ENCODE measurements at places on chromosomes 6 and 20.
A peak's percentile ranks its signal among the peaks of the same experiment; 100 is the strongest.

GRCh38 chr6:305371-306206 is 13.3 kb downstream of the DUSP22 start:
- DNase-seq = no peak

DNA sequence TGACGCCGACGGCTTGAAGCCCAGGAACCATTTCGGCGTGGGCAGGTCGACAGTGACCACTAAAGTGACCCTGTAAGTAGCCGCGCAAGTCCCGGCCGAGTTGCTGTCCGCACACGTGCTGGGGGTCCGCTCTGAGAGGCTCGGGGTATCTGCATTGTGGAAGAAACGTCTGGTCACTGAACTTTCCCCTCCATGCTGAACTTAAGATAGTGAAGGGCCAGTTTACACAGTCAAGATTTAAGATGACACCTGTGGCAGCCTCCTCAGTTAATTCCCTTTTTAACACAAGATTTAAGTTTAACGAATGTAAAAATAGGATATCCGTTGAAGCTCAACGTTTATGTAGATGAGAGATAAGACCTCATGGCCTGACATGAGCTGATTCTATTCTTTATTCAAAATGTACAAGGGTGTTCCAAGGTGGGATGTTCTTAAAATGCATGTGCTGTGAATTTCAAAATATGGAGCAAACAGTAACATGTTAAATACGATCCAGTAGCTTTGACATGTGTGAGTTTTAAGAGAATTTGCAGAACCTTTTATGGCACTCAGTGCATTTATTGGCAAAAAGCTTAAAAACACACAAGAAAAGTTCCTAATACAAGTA is 116.2 kb downstream of the RTN4IP1 start:
- DNase-seq = no peak

GRCh38 chr20:9110916-9111432 is 42.1 kb downstream of the PLCB4 start:
- DNase-seq = no peak

GRCh38 chr6:29747688-29748250 is 24.5 kb downstream of the HLA-F start:
- no peak for DNase-seq

DNA sequence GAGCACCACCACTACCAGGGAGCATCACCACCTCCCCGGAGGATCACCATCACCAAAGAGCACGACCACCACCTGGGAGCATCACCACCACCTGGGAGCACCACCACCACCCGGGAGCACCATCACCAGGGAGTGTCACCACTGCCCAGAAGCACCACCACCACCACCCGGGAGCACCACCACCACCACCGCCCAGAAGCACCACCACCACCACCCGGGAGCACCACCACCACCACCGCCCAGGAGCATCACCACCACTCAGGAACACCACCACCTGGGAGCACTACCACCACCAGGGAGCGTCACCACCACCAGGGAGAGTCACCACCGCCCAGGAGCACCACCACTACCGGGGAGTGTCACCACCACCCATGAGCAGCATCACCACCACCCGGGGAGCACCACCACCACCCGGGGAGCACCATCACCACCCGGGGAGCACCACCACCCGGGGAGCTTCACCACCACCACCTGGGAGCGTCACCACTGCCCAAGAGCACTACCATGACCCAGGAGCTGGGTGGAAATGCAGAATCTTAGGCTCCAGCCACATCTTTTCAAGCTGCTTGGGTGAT is 237.3 kb downstream of the SOD2 start:
- no peak for DNase-seq

DNA sequence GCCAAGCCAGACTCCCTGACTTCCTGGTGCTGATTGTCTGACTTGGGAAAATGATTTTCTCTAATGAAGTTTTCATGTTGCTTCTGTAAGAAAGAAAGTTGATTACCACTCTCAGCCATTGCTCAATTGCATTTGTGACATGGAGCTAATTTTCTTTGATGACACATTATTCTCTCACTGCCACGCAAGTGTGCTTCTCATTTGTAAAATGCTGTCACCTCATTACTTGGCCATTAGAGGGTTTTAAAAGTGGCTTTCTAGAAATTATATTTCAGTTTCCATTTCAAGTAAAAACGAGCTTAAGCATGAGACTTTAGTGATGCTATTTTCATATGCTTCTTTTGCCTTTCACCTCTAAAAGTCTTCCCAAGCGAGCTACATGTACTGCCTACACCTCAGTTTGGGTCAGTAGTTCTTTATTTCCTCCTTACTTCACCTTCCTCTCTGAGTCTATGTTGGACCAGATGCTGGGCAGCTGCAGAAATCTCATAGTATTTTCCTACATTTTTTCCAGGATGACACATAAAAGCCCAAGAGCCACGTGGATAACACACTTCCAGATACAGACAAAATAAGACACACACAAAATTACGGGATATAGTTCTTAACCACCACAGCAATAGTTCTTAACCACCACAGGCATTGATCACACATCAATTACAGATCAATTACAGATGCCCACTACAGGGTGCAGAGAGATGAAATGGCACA is 6.3 kb upstream of the FAM210B start:
- DNase-seq = no peak

DNA sequence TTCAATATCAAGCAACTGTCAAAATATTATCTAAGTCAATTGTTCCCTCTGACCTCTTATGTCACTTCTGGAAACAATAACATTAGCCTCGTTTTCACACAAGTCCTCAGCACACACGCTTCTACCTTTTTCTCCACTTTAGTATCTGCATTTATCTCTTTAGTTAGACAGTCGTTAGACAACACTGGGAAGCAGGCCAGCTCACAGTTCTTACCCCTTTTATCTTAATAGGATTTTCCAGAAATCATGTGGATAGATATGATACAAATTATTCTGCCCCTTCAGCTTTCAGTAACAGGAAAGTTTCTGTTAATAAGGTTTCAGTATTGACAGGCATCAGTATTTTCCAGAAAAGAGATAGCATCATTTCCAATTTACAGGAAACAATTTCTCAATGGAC is 25.9 kb upstream of the HAO1 start:
- no peak for DNase-seq

DNA sequence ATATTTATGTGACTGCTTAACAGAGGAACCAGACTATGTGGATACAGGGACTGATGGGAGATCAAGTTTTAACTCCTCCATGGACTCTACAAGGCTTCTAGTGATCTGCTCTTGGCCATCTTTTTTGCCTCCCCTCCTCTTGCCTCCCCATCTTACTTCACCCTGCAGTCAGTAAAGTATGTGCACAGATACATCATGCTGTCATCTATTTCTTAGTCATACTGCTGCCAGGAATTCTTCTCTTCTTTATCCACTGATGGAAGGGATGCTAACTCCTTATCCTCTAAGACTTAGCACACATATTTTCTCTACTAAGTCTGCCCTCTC is 27.6 kb upstream of the FAM83C start:
- DNase-seq = no peak

DNA sequence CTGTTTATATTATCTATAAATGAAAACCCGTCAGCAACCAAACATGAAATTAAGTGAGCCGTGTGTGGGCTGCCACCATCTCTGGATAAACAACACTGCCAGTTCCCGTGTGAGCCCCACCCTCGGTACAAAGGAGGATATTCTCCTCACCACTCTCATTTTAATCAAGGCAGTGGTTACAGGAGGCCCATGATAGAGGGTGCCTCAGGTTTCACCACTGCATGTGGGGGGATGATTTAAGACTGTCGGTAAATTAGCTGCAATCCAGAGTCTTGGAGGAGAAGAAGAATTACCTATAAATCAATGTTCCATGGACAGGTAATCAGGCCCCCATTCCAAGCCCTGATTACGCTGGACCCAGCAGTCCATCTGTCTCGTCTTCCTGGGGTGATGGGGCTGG is 361.6 kb upstream of the SULF2 start:
- no peak for DNase-seq

DNA sequence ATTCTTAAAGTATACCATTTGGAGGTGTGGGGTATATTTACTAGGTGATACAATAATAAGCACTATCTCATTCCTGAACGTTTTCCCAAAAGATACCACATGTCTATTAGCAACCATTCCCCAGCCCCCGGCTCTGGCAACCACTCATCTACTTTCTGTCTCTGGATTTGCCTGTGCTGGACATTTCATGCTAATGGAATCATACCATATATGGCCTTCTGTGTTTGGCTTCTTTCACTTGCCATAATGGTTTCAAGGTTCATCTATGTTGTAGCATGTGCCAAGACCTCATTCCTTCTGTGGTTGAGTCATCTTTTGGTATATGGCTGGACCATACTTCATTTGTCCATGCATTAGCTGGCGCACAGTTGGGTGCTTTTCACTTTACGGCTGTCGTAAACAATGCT is 39.7 kb downstream of the BCAS4 start:
- no peak for DNase-seq

- no peak for DNase-seq
These were observed 557.3 kb upstream of the CDH4 start for GRCh38 chr20:60694763-60695162.

DNA sequence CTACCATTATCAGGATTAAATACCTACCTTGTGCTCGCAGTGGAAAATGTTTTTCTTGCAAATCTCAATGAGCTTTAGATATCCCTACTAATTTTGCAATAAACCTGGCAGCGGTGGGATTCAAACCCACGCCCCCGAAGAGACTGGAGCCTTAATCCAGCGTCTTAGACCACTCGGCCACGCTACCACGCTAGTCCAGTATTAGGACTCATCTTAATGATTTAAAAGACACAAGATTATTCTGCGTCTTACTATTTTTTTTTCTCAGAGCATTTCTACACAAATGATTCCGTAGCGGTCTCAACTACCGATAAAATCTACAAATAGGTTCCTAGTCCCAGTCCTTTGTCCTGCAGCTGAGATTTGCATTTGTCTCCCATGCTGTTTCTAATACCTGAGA is 35.2 kb upstream of the ZSCAN23 start:
- DNase-seq = no peak

DNA sequence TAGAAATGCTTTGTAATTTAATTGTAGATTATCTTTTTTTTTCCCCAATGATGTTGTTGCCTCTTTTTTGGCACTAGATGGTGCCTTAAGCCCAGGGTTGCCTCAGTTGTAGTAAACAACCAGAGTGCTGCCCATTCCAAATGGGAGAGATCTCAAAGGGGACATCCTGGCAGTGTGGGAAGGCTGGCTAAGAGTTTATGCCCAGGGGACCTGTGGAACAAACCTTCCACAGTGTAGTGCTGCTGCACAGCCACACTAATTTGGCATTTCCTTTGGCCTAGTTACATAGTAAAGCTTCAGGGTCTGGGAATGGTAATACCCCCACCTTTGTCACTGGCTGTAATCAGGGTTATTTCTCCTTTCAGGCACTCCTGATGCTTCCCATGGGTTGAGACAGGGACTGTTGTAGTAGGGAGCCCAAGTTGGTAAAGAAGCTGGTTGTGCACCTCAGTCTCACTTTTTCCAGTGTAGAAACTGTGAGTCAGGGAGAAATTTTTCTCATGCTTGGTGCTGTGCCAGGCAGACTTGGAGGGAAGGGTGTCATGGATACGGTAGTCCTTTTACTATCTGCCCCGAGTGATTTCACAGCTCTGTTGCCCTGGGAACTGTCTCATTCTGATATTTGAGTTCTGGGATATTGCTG is 177.8 kb upstream of the ECI2 start:
- DNase-seq = no peak

GRCh38 chr6:137657351-137657911 is 163.2 kb upstream of the OLIG3 start:
- no peak for DNase-seq

GRCh38 chr20:14142171-14142570 is 146.9 kb downstream of the MACROD2 start:
- DNase-seq = peak; percentile 64

GRCh38 chr20:9286501-9287461 is 217.9 kb downstream of the PLCB4 start:
- DNase-seq = no peak

GRCh38 chr6:43819958-43820357 is 49.9 kb downstream of the VEGFA start:
- DNase-seq = no peak

GRCh38 chr6:44180886-44181285 is 22.3 kb downstream of the CAPN11 start:
- DNase-seq = no peak

DNA sequence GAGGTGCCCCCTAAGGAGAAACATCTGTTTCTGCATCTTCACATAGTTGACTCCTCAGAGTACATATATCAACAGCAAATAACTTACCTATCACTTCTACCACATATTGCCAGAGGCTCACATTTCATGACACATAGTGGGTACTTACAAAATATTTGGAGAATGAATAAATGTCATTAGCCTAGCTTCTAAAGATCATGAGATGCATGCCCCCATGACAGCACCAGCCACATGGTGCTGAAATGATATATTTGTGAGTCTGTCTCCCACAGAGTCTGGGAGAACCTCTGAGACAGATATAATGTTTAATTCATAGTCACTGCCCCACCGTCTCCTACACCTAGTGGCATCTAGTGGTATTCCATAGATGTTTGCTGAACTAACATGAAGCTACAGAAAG is 555.6 kb downstream of the KIF16B start:
- DNase-seq = no peak

DNA sequence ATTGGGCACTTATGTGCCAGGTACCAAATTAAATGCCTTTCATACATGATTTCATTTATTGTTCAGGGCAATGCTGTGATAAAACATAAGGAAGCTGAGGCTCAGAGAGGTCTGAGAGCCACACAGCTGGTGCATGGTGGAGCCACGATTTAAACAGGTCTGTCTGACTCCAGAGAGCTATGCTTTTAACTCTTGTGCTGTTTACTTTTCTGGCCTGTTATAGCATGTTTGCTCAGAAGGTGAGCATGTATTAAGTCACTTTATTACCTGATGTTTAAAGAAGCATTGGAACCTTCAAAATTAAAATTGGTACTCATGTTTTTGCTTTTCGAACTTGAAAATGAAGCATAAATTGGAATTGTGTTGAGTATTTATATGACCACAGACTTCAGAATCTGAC is 26.8 kb downstream of the MCM8 start:
- no peak for DNase-seq

DNA sequence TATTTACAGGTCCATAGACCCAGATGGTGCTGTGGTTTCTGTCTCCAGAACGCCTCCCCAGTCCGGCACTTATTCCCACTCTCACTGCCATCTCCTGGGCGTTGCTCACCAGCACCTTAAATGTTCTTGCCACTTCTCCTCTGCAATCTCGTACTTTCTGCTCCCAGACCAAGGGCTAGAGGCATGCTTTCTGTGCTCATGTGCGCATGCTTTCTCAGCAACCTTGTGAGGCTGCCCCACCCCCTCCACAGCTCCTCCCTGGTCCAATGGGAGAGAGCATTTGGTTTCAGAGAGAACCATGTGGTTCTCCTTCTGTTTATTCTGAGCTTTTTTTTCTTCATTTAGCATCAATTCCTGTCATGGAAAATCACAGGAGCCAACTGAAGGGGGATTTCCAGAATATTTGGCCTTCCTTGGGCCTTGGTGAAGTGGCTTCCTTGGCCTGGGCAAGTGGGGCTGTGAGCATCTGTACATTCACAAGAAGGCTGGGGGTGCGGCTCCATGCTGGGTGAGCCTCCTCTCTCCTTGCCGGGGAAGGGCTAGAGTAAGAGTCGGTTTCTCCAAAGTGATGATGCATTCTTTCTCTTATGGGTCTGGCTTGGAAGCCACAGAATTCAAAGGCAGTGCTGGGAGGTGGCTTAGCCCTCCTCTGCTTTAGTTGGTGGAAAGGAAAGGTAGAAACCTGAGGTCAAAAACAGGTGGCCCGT is 66.6 kb downstream of the PHACTR3 start:
- no peak for DNase-seq
